WTC11 (cell line): ENCODE measurements at places on chromosomes 4 and X. TPM values are rescaled to one million over a fixed set of nuclear protein-coding genes. Genes with fewer than 3 reads are reported as not detected.
A peak's percentile ranks its signal among the peaks of the same experiment; 100 is the strongest.

The IL2 gene
- total RNA-seq: 0.61 to 2.2 TPM (median 0.64 TPM) in 3 replicates

The NAAA gene
- 7.1 to 9.0 TPM (median 8.2 TPM) in 3 replicates for total RNA-seq

The CT55 gene
- total RNA-seq: 0.24 TPM in 1 of 3 replicates, not detected in the others

The SPOCK3 gene
- total RNA-seq: 0.24 to 0.27 TPM (median 0.27 TPM) in 3 replicates

The GJB1 gene
- total RNA-seq: 0.14 to 0.21 TPM (median 0.17 TPM) in 3 replicates

GRCh38 chr4:182231496-182231895 is 11.7 kb upstream of the TENM3 start:
- H3K4me1 ChIP-seq: peaks cover 17% of the 10 kb centered on the region
- no peaks in the 10 kb centered on the region for H3K27me3 ChIP-seq
- H3K36me3 ChIP-seq: no peaks in the 10 kb centered on the region

DNA sequence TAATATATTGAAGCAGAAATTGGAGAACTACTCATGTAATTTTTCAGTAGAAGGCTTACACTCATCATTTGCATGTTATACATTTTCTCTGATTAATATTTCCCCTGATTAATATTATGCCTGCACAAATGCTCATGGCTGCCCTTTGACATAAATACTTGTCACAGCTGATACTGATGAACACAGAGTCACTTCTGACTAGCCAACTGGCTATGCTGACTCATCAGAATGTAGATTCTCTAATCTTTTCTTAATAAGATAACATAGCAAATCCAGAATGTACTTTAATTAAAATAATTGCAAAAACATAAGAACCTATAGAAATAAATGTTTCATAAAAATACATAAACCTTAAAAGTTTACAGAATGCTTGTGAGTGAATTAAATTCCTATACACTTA is 52.4 kb upstream of the C4orf54 start:
- no peak overlapping the region for H3K27ac ChIP-seq
- H3K4me3 ChIP-seq: no peak overlapping the region
- no peak for DNase-seq

- H3K4me1 ChIP-seq: no peaks in the 10 kb centered on the region
- no peak for DNase-seq
- no peak overlapping the region for H3K27ac ChIP-seq
- no peak overlapping the region for H3K4me3 ChIP-seq
- peaks cover 14% of the 10 kb centered on the region for H3K36me3 ChIP-seq
- H3K27me3 ChIP-seq: no peaks in the 10 kb centered on the region; the same call in 1 of the 2 replicates
Observed at GRCh38 chr4:2304321-2304876, 42.5 kb upstream of the MXD4 start.

- no peak for DNase-seq
- H3K36me3 ChIP-seq: peaks cover 44% of the 10 kb centered on the region
- H3K4me1 ChIP-seq: peaks cover 7% of the 10 kb centered on the region
- no peak overlapping the region for H3K27ac ChIP-seq
- no peak overlapping the region for H3K4me3 ChIP-seq
Observed at GRCh38 chr4:10740891-10741620, 56.5 kb upstream of the CLNK start.

DNA sequence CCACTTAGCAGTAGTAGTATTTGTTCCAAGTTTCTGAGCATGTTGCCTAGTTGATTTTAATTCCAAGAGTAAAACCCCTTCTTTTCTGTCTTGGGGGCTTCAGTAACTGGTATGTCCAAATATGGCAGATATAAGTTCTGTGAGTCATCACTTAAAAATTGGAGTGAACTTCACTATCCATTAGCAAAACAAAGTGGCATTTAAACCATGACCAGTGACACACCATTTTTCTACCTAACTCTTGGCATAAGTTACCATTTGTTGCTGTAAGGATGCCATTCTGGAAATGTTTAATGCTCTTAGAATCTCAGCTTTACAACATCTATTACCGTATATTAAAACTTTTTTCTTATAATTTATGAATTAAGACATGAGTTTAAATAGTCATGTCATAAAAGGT is 102.0 kb downstream of the CBR4 start:
- no peak overlapping the region for H3K27ac ChIP-seq
- no peaks in the 10 kb centered on the region for H3K4me1 ChIP-seq
- peaks cover 5% of the 10 kb centered on the region for H3K36me3 ChIP-seq
- no peak for DNase-seq
- no peaks in the 10 kb centered on the region for H3K27me3 ChIP-seq

GRCh38 chr4:87108142-87108546 is 112.3 kb downstream of the KLHL8 start:
- H3K27me3 ChIP-seq: no peaks in the 10 kb centered on the region
- H3K4me3 ChIP-seq: no peak overlapping the region
- DNase-seq: no peak
- H3K4me1 ChIP-seq: no peaks in the 10 kb centered on the region
- peaks cover 30% of the 10 kb centered on the region for H3K36me3 ChIP-seq
- H3K27ac ChIP-seq: no peak overlapping the region

GRCh38 chrX:56733459-56734046 is 4.5 kb downstream of the NBDY start:
- peaks cover 34% of the 10 kb centered on the region for H3K36me3 ChIP-seq
- DNase-seq: peak; percentile 39
- H3K4me1 ChIP-seq: peaks cover 7% of the 10 kb centered on the region
- H3K27me3 ChIP-seq: no peaks in the 10 kb centered on the region

DNA sequence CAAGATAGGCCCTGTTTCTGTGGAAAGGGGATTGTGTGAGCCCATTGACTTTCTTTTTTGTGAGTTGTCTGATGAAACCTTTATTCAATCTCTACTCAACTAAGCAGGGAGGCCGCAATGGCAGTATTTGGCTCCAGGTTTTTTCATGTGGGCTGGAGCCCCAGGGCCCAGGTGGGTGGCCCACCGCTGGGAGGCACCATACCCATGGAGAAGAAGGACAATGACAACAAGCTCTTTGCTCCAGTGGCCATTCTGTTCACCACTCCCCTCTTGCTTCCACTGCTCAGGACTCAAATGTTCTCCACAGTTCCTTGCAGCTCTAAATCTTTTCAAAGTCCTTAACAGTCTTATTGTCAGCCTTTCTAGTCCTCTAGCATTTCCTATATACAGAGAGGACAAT is 54.1 kb downstream of the HOPX start:
- peaks cover 28% of the 10 kb centered on the region for H3K36me3 ChIP-seq
- H3K27me3 ChIP-seq: peaks cover 33% of the 10 kb centered on the region
- DNase-seq: no peak

- H3K4me3 ChIP-seq: peak overlapping the region; percentile 82
- no peaks in the 10 kb centered on the region; the same call in 1 of the 2 replicates for H3K36me3 ChIP-seq
- no peak overlapping the region for H3K27ac ChIP-seq
- peaks cover 59% of the 10 kb centered on the region for H3K27me3 ChIP-seq
- peaks cover 23% of the 10 kb centered on the region for H3K4me1 ChIP-seq
Observed at GRCh38 chr4:165874072-165874790, 1.2 kb downstream of the TLL1 start.

GRCh38 chr4:52848254-52848653 is 13.9 kb upstream of the RASL11B start:
- DNase-seq: no peak
- H3K36me3 ChIP-seq: no peaks in the 10 kb centered on the region
- peaks cover 9% of the 10 kb centered on the region for H3K27me3 ChIP-seq
- H3K4me3 ChIP-seq: no peak overlapping the region

DNA sequence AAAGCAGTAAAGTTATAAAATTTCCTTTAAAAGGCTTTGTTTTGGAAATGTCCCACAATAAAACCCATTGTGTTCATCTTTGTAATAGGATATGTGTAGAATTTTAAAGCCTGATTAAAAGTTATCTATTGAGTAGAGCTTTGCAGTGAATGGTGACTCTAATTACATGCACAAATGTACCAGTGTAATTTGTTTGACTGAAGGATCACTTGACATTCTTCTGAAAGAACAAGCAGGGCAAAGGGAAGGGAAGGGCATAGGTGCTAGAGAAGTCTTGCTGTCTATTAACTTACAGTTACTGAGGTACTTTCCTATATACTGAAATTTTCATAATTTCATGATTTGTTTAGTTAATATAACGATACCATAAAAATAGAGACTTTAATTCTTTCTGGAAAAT is 70.8 kb downstream of the STIM2 start:
- no peak for DNase-seq
- H3K27ac ChIP-seq: no peak overlapping the region
- H3K27me3 ChIP-seq: no peaks in the 10 kb centered on the region
- H3K4me1 ChIP-seq: peaks cover 12% of the 10 kb centered on the region
- no peaks in the 10 kb centered on the region for H3K36me3 ChIP-seq
- H3K4me3 ChIP-seq: no peak overlapping the region

DNA sequence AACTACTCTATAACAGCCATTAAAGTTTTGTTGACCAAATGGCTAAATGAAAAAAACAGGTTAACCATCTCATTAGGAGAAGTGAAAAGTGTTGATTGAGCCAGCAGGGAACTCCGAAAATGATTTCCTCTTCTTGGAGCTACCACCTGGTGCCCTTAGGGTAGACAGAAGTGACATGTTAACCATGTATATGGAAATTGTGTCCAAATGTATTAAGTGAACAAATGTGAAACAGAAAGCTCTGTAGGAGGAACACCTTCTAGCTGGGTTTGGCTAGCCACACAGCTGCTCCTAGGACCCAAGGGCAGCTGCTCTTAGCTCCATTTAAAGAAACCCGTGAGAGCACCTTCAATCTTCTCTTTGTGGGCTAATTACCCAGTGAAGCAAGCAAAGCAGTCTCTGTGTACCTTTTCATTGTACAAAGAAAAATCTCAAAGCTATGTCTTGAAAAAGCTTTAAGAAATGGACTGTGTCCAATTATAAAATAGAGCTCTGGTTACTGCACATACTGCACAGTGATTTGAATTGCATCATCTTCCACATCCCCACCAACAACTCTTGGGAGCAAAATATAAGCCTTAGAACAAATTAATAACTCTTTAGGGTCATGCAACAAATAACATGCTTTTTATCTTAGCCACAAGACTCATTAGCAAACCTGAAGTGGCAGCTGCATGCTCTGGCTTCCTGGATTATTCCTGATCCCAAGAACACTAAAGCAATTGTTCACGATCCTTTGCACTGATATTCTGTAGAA is 59.2 kb upstream of the PARM1 start:
- no peaks in the 10 kb centered on the region; the same call in 1 of the 2 replicates for H3K27me3 ChIP-seq
- DNase-seq: no peak
- H3K27ac ChIP-seq: no peak overlapping the region
- H3K4me3 ChIP-seq: no peak overlapping the region

DNA sequence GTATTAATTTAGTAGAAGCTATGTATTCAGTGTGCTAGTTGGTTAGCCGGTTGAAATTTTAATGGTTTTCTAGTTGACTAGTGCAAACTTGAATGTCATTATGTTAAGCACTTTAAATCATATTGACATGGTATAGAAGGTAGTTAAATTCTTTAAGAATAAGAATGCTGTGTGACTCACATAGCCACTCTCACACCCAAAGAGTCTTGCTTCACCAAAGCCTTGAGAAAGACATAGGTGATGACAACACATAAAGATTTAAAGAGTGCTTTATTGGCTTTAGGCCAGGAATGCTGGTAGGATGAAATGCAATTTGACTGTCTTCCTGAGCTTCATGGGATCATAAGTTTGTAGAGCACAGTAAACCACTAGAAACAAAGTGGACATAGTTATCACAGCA is 85.3 kb downstream of the DCAF8L2 start:
- no peak overlapping the region for H3K4me3 ChIP-seq
- H3K4me1 ChIP-seq: peaks cover 7% of the 10 kb centered on the region; the same call in 1 of the 2 replicates
- no peak for DNase-seq
- H3K36me3 ChIP-seq: no peaks in the 10 kb centered on the region
- H3K27me3 ChIP-seq: no peaks in the 10 kb centered on the region

DNA sequence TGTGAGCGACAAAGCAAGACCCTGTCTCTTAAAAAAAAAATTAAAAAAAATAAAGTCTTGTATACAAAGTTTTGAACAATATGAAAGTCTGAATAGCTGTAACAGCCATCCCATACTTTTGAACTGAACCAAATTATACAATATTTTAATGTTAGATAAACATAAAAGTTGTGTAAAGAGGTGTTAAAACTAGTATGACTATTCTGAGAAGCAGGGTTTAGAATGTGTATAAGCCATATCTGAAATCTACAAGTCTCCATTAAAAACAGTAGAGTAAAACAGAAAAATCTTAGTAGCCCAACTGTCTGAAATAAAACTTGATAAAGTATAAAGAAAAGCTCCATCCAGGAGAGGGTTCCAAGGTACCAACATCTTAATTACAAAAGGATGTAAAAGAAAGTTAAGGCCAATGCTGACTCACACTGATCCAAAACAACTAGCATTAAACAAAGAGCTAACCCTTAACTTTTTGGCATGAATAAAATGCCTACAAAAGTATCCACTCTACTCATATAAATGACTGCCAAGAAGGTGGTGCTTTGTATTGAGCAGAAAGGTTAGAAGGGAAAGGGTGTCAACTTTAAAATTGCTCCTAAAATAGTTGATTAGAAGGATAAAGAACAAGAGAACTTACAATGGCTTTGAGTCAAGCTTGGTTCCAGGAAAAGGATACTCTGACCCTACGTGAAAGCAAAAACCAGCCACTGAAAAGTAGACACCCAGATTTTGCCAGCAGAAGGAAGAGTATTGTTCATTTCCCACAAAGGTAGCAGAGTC is 18.5 kb downstream of the CNOT6L start:
- H3K4me1 ChIP-seq: peaks cover 13% of the 10 kb centered on the region
- peak overlapping the region; percentile 5 for H3K27ac ChIP-seq
- H3K4me3 ChIP-seq: no peak overlapping the region
- DNase-seq: no peak

DNA sequence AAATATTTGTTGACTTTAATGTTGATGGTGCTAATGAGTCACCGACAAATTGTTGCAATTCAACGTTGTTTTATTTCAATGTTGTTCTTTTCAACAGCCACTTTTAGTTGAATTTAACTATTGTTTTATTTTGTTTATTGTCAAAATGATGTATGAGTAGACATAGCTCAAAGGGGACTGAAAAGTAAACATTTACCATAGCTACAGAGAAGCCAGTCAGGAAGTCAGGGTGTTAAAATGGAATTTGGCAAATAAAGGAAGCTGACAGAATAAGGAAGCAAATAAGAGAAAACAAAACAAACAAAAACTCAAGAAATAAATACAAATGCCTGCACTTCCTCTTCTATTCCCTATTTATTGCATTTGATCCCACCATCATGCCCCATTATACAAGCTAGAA is 648.4 kb upstream of the HTR2C start:
- H3K4me1 ChIP-seq: peaks cover 20% of the 10 kb centered on the region
- H3K36me3 ChIP-seq: peaks cover 6% of the 10 kb centered on the region
- H3K27me3 ChIP-seq: no peaks in the 10 kb centered on the region
- H3K27ac ChIP-seq: no peak overlapping the region
- no peak for DNase-seq

- peaks cover 13% of the 10 kb centered on the region for H3K36me3 ChIP-seq
- H3K4me1 ChIP-seq: peaks cover 28% of the 10 kb centered on the region
- H3K27me3 ChIP-seq: no peaks in the 10 kb centered on the region
- H3K27ac ChIP-seq: no peak overlapping the region
- DNase-seq: no peak
- H3K4me3 ChIP-seq: no peak overlapping the region
Observed at GRCh38 chr4:182583703-182584415, 333.3 kb downstream of the DCTD start.

DNA sequence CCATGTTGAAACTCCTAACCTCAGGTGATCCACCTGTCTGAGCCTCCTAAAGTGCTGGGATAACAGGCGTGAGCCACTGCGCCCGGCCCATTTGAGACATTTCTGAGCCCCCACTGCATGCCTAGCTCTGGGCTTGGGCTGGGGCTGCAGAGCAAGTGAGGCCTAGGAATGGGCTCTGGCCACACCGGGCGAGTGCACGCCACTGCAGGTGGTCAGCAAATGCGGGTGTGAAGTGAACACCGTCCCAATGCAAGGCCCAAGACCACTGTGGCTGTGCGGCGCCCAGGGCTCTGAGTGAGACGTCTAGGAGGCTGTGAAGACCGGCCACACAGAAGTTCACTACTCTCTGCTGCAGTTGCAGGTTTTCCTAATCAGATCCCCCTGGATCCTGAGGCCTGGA is 9.5 kb downstream of the SH3TC1 start:
- no peak overlapping the region for H3K27ac ChIP-seq
- no peaks in the 10 kb centered on the region for H3K36me3 ChIP-seq
- H3K4me3 ChIP-seq: no peak overlapping the region
- DNase-seq: no peak
- no peaks in the 10 kb centered on the region for H3K27me3 ChIP-seq
